ENCODE measurements at places on chromosomes 13 and 19.
A peak's percentile ranks its signal among the peaks of the same experiment; 100 is the strongest.

DNA sequence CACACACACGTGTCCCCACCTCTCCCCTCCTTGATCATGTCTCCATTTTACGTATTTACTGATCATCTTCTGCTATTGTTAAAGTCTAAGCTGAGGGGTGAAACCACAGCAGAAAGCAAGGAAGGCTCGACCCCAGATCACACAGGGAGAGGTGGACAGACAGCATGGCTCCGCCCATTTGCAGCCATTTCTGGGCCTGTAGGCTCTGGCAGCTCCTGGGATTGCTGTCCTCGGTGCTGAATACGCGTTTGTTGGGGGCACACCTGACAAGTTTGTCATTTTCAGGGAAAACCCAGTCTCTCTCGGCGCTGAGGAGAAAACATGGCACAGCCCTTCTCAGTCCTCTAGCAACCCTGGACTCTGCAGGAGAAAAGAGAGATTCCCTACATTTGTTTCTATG, 8.0 kb downstream of the TMEM86B start:
- DNase-seq = no peak

DNA sequence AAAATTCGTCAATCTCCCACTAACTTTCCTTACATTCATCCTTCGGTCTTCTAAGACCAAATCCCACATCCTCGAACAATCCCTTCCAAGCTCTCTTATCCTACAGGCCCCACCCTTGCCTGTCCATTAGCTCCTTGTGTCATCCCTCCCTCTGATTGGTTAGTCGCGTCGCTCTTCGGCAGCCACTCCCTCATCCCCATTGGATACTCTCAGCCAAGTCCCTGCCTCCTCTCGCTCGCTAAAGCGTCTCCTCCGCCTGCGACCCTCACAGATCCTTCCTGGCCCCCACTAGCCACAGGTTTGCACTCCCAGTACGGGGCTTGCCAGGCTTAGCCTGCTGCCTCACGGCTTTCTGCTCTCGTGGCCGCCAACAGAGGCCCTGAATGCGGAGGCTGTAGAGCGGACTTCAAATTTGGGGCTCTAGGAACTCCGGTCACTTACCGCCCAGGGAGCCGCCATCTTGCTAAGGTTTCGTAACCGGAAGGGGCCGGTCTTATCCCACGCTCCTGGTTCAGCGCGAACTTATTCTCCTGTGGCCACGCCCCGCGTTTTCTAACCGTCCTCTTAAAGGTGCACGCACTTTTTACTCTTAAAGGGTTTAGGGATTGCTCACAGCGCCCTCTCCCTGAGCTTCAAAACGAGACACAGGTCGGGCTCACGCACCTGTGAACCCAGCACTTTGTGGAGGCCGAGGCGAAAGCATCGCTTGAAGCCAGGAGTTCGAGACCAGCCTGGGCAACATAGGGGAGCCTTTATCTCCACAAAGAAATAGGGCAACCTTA, at the start of gene DMAC2:
TSS of gene DMAC2 (minus strand) at position 472 of the 782 bp plus-strand sequence. CDS start at position 459, 13 bp downstream.
- DNase-seq = peak; percentile 89

DNA sequence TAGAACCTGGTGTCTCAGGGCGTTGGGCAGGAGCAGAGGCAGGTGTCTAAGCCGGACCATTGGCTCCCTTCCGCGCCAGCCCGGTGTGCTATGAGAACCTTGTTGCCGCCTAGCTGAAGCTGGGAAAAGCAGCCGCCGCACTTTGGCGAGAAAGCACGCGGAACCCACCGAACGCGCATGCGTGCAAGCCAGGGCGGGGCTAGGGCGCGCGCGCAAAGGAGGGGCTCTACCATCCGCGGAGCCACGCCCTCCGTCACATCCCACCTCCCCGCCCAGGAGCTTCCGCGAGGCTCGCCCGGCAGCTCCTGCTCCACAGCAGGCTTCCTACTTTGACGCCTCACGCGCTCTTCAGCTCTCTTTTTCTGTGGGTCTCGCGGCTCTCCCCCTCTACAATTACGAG, 51.3 kb downstream of the WDR87 start:
- DNase-seq = peak; percentile 11

- no peak for DNase-seq
Measured at GRCh38 chr13:97030705-97031452, 36.6 kb upstream of the OXGR1 start.

DNA sequence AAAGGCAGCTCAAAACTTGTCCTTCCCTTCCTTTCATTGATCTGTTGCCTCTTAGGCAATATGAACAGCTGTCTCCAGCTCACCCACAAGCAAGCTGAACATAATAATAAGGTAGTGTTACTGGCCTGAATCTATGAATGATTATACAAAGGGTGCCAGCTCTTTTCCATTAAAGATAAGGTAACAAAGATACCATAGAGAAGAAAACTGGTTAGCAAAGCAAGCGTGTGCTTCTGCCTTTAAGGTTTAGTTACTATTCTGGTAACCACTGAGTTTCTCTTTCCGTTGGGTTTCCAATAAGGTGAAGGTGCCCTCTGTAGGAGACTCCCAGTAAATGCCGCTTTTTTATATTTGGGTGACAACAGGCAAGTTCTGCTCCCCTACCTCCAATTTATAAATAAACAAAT, 12.1 kb upstream of the DACH1 start:
- no peak for DNase-seq

DNA sequence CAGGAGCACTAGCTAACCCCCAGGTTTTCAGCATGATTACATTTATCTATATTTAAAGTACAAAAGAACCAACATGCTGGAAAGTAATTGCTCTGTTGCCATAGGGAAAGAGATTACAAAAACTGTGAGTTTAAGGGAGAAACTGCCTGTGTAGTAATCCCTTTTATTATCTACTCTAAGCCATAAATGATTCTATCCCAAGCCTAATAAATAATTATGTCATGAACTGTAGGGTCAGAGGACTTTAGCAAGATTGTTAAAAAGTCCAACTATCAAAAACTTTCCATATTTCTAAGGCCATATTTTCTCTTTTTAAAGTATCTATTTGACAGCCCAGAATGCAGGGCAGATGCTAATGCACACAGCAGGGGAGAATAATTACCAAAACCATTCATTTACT, 573.8 kb upstream of the MIR17HG start:
- no peak for DNase-seq

DNA sequence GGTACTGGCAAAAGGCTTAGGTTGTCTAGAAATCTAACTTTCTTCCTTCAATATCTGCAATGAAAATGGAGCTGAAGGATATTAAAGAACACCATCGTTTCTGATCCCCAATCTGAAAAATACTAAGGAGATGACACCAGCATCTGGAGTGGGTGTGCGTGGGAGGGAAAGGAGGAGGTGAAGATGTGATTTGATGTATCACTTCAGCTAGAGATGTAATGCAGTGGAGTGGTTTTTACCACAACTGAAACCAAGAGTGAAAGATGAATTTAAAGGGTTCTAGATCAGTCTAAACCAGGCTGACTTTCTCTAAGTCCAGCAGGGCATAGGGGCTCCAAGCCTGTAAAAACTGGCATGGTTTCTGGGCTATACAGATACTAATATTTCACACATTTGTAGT, 148.4 kb downstream of the AKAP11 start:
- DNase-seq = no peak

DNA sequence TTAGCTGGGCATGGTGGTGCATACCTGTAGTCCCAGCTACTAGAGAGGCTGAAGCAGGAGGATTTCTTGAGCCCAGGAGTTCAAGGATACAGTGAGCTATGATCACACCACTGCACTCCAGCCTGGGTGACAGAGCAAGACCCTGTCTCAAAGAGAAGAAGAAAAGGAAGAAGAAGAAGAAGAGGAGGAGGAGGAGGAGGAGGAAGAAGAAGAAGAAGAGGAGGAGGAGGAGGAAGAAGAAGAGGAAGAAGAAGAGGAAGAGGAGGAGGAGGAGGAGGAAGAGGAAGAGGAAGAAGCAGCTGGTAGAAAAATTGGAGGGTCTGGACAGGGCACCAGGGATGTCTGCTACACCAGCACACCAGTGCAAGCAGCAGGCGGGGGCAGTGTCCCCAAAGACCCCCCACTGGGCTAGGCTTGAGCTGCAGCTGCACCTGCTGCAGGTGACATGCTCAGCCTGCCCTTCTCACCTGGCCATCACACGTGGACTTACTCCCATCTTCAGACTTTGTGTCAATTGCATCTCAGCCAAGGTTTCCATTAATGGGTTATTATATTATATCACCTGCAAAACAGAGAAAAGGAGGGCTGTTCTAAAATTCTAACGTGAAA, 180.9 kb upstream of the ZNF507 start:
- no peak for DNase-seq

- no peak for DNase-seq
Measured at GRCh38 chr19:3580156-3580934, 4.9 kb upstream of the GIPC3 start.

DNA sequence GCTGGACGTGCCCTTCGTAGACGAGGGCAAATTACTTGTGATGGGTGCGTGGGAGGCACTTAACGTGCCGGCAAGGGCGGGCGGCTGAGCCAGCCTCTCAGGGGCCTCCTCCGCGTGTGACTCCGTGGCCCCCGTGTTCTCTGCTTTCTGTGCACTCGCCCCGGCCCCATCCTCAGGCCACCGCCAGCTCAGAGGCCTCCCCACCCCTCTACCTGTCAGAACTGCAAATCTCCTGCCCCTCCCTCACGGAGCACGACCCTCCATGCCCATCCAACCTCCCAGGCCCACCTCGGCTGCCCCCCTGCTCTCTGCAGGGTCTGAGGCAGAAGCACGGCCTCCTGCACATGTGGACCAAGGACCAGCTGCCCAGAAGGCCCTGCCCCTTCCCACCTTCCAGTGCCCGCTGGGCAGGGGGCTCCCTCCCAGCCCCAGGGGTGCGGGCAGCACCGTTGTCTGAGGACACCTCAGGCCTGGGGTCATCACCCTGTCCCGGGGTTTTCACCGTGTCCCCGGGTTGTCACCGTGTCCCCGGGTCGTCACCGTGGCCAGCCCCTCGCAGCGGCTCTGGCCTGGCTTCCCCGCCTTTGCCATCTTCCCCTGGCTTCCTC, 44.5 kb downstream of the TMEM255B start:
- no peak for DNase-seq

DNA sequence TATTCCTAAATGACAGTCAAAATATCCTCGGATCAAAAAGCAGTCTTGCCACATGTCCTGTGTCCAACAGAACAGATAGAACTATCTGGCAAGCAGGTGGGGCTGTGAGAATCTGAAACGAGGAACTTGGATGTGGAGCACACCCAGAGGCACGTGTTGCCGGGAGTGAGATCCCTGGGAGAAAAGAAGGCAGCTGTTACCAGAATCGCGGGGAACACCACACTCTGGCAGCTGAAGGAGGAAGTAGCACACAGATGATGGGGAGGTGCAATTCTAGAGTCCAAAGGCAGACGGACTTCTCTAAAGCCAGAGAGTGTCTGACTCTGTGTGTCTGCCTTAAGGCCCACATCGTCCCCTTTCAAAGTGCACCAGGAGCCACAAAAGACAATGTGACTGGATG, 22.3 kb downstream of the SLC7A1 start:
- DNase-seq = no peak
